ENCODE measurements at places on chromosomes 4 and X.

- DNase-seq: no peak
Observed at GRCh38 chr4:16883806-16884205, 14.6 kb downstream of the LDB2 start.

DNA sequence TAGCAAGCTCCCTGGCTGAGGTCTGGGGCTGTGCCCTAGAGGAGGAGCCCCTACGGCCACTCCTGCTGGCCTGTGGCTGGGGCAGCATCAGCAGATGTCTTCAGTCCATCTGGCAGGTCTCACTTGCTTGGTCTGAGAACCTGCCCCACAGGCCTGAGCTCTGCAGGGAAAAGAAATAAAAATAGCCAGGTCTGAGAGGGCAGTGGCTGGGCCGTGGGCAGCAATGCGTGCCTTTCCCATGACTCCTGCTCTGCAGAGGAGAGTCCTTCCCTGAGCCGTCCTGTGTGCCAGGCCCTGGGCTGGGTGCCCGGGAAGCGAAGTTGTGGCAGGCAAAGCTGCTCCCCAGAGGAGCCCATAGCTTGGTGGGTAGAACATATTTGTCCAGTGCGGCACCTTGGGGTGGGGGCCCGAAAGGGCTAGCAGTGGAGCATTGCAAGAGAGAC lies 11.3 kb upstream of the KIAA0232 start:
- DNase-seq: peak; percentile 81

- no peak for DNase-seq
Observed at GRCh38 chr4:17941731-17942130, 79.8 kb downstream of the LCORL start.

- no peak for DNase-seq
Observed at GRCh38 chr4:10144966-10145365, 28.4 kb upstream of the WDR1 start.

GRCh38 chrX:106919932-106920452 lies at the start of gene CLDN2:
Gene CLDN2, plus strand, starts transcription at chrX:106920402. Its CDS starts 7,827 bp downstream, at chrX:106928229.
- DNase-seq: no peak

- DNase-seq: no peak
Observed at GRCh38 chr4:76751612-76752343, 146.2 kb downstream of the SOWAHB start.

GRCh38 chr4:43242606-43243005 lies 350.1 kb downstream of the GRXCR1 start:
- no peak for DNase-seq

- peak; percentile 31 for DNase-seq
Observed at GRCh38 chrX:96994093-96994492, 110.4 kb downstream of the RPA4 start.

DNA sequence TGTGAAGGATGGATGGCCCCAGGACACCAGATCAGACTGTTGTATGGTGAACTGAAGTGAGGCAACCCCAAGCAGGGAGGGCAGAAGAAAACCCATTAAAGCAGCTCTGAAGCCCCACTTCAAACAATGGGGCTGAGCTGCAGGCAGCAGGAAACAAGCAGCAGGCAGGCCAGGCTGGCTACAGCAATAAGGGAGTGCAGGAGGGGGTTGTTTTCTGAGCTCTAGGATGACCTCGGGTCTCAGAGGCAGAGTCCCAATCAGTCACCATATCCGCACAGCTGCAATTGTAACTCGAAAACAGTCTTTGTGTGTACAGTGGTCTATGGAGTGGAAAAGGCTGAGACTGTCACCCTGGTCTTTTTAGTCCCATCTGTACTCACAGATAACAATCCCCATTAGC lies 90.4 kb downstream of the COL4A6 start:
- no peak for DNase-seq

DNA sequence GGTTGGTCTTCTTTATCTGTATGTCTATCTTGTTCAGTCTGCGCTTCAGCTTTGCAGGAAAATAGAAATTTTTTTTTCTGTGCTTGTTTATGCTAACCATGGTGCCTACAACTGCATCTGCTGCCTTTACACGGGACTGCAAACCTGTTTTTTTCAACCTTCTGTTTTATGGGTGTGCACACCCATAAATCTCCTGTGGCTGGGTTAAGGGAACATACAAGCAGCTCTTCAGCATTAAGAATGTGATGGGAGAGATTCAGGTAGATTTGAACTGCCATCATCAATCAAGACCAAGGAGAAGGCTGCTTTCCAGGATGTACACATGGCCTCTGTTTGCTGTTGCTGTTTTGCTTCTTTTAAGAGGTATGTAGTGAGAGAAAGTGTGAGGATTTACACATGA lies 502.9 kb downstream of the ANKRD50 start:
- DNase-seq: no peak

GRCh38 chr4:123235431-123235830 lies 161.2 kb upstream of the SPRY1 start:
- DNase-seq: peak; percentile 69

DNA sequence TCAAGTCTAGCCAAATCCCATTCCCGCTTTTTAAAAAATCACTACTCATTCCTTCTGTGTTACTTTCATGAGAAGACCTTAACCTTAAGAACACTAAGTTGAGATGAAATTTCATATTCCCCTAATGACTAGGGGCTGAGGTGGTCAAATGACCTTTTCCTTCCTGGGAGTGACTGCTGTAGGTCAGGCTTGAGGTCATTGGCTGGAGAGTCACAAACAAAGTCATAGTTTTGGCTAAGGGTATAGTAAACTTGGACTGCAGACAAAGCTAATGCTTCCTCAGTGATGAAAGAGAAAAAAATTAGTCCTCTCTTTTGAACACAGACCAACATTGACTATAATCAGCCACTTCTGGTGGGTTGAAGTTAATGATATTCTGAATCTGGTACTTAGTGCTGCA lies 16.0 kb upstream of the FGF2 start:
- no peak for DNase-seq

- no peak for DNase-seq
Observed at GRCh38 chrX:70343435-70343834, 53.5 kb downstream of the KIF4A start.

DNA sequence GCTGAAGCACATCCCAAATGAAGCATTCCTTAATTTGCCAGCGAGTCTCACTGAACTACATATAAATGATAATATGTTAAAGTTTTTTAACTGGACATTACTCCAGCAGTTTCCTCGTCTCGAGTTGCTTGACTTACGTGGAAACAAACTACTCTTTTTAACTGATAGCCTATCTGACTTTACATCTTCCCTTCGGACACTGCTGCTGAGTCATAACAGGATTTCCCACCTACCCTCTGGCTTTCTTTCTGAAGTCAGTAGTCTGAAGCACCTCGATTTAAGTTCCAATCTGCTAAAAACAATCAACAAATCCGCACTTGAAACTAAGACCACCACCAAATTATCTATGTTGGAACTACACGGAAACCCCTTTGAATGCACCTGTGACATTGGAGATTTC lies 14.6 kb downstream of the TLR8 start:
- DNase-seq: no peak

GRCh38 chr4:184433258-184433892 lies 41.0 kb downstream of the IRF2 start:
- DNase-seq: no peak

GRCh38 chrX:107730991-107731766 lies 44.4 kb downstream of the TSC22D3 start:
- DNase-seq: no peak

GRCh38 chr4:76987153-76987591 lies 37.6 kb downstream of the SEPTIN11 start:
- peak; percentile 50 for DNase-seq

- no peak for DNase-seq
Observed at GRCh38 chrX:142251680-142252079, 46.6 kb upstream of the MAGEC2 start.
